ENCODE measurements at places on chromosomes 6 and 20. TPM values are rescaled to one million over a fixed set of nuclear protein-coding genes. Genes with fewer than 3 reads are reported as not detected.

- DNase-seq: no peak
These were observed 61.1 kb upstream of the TBX18 start for GRCh38 chr6:84825461-84825860.

DNA sequence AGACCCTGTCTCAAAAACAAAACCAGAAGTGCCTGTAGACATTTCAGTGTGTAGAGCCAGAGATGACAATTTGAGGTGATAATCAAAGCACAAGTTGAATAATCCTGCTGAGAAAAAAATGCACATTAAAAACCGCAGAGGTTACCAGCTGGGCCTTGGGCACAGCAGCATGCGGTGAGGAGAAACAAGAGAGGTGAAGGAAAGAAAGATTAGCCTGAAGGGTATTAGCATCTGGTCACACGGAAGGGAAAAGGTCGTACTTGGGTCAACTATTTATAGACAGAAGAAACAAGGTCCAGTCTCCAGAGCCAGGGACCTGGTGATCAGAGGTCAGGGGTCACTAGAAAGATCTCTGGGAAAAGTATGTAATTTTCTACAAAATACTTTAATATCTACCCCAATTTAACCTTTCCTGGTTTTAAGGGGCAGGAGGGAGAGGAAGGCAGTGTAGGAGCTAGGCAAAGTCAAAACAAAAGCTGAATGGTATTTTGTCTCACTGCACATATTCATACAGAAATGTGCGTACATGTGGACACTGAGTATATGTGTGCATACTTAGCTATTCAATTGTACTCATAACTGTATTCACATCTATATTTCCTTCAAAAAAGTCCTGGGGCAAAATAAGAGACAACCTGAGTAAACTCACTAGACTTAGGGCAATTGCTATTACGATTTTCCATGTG, 10.1 kb downstream of the MAP7 start:
- no peak for DNase-seq

DNA sequence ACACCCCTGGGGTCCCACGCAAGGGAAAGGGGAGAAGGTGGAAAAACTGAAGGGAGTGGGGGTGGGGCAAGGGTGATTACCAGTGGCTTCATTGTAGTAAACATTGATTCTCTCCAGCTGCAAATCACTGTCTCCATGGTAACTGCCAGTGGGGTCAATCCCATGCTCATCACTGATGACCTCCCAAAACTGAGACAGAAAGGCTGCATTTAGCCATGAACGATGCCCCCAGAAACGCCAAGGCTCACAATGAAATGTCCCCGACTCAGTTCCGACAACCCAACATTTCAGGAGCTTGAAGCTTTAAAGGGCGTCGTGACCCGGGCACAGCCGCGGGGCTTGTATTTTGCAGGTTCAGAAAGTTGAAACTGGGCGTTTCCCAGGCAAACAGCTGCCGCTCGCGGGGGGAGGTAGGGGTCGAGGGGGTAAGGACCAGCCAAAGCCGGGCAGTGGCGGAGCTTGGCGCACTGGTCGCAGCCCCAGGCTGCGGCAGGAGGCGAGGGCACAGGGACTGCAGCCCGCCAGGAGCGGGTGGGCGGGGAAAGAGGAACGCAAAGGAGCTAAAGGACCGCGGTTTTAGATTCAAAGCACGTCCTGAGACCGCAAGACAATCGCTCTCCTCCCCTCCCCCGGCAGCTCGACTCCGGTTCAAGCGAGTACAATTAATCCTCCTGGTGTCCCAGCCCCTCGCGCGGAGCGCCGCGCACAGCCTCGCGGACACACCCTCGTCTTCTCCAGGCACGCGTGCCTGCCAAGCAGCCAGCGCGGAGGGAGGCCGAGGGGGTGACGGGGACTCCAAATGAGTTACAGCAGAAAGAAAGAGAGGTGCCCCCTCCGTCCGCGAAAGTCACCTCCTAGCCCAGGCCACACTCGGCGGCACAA, 731 bp downstream of the TUBB2B start:
- DNase-seq: peak; percentile 84

- no peak for DNase-seq
These were observed 51.6 kb downstream of the CDH4 start for GRCh38 chr20:61303675-61304074.

DNA sequence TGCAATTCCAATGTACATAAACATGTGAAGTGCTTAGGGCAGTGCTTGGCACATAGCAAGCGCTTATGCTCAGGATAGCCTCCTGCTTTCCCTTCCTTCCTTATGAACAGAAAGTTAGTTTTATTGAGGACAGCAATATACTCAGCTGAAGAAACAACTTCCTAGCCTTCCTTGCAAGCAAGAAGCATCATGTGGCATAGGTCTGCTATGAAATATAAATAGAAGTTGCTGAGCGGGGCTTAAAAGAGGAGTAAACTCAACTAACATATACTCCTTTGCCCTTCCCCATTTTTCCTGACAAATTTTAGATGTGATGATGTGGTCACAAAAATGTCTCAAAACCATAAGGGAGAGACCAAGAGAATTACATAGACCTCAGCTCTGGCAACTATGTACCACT, 98.9 kb downstream of the KIF16B start:
- DNase-seq: no peak

GRCh38 chr20:57374931-57375651, 16.1 kb upstream of the RBM38 start:
- no peak for DNase-seq

- no peak for DNase-seq
These were observed 6.9 kb downstream of the NELFCD start for GRCh38 chr20:58987790-58988564.

- no peak for DNase-seq
These were observed 69.4 kb upstream of the CLDN20 start for GRCh38 chr6:155194399-155194798.

DNA sequence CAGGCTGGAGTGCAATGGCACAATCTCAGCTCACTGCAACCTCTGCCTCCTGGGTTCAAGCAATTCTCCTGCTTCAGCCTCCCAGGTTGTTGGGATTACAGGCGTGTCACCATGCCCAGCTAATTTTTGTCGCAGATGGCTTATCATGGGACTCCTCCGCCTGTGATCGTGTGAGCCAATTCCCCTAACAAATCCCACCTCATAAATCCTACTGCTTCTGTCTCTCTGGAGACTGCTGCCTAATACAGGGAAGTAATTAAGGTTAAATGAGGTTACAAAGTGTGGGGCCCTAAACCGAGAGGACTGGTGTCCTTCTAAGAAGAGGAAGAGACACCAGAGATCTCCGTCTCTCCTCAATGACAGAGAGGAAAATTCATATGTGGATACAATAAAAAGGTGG, 52.0 kb downstream of the TRPC4AP start:
- DNase-seq: no peak

DNA sequence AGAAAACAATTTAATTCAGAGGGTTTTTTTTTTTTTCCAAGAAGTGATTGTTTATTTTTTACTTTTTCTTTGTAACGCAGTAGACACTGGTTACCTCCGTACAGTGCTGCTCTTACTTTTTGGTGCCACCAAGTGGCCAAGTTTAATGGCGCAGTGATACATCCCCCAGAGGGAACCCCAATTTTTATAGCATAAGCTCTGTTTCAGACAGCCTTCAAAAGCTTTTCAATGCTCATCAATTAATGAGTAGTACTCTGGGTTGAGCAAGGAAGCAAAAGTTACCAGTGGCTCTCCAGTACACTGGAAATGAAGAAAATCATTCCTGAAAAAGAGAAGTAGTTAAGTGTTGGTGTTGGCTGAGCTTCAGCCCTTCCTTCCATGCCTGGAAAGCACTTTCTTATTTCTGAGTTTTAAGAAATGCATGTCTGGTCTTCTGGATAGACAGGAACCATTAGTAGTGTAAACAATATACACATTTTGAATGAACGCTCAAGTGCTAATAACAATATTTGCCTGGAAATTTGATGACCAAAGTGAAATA, 129.1 kb upstream of the SMLR1 start:
- no peak for DNase-seq

GRCh38 chr20:12911372-12911771, 97.4 kb upstream of the SPTLC3 start:
- DNase-seq: no peak

DNA sequence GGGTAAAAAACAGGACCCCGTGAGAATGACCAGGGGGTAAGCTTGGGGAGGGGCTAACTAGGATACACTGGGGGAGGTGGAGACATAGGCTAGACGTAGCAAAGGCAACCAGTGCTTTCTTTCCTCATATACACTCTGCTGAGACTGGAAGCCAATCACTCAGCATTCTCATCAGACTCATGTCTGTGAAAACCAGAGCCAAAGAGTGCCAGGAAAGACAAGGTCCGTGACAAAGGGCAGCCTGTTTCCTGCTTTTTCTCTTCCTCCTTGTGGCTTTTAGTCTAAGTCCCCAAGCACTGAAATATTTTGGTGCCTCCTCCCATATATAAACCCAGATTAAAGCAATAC, 97.9 kb upstream of the NEDD9 start:
- no peak for DNase-seq

DNA sequence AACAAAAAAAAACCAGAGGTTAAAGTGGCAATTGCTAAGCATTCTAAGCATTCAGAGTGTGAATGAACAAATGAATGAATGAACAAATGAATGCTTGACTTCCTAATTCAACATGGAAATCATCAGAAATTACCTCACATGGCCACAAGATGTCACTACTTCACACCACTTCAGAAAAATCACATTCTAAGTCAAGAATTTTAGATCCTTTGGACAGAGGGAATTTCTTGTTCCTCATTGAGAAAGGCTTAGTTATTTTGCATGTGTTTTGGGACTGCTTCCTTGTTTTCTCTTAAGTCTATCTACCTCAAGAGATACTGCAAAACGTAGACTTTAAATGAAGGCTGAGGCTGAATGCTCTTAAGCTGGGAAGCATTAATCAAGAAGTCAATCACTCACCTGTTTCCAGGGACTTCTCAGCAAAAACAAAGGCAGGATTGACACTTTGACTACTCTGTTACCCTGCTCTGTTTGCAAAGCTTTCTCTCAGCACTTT, 120.2 kb downstream of the MBOAT1 start:
- no peak for DNase-seq

GRCh38 chr20:8305449-8305978, 173.4 kb downstream of the PLCB1 start:
- DNase-seq: peak; percentile 38

- no peak for DNase-seq
These were observed 208.2 kb upstream of the ZNF217 start for GRCh38 chr20:53801609-53802370.

DNA sequence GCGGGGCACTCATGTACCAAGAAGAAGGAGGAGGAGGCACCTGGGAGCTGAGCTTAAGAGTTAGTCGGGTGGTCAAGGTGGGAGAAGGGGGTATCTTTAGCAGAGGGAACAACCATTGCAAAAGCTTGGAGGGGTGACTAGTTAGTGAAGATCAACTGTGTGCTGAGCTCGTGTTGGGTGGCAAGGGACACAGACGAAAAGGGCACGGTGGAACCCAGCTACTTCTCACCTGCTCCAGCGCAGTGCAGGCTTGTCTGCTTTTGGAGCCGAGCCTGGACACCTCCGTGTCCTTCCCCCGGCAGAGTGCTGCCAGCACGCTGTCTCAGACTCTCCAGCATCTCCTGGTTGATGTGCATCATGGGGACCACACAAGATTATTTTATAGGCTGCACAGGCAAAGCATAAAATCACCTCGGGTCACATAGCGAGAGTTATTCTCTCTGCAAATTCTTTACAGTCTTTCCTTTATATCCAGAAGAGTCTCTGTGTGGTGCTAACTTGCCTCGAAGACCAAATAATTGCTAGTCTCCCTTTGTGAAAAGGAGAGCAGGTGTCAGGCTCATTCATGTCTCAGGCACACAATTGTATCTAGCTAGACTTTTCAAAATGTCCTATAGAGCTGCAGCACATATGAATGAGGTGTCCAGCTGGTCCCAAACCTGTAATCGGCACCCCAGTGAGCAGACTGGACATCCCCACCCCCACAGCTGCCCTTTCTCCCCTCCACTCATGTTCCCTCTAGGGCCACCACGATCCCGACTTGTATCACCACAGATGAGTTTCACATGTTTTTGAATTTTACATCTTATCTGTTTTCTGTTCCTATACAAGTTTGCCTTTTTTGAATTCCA, 123.4 kb downstream of the CEBPB start:
- DNase-seq: no peak

- DNase-seq: no peak
These were observed 96.9 kb downstream of the NCR2 start for GRCh38 chr6:41432280-41432679.

DNA sequence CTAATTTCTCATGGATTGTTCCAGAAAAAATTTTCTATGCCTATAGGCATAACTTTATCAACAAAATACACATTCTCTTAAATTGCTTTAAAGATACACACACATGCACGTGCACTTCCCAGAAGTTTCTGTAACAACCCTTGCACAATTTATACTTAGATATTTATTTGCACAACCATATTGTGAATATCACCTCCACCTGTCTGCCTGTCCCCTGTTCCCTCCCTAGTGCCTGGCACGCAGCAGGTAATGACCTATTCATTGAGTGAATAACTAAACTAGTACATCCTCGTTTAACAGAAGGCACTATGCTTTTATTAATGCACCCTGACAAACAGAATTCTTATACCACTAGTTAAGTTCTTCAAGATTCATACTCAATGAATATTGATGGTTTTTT, 198.9 kb downstream of the BCAS1 start:
- DNase-seq: no peak

DNA sequence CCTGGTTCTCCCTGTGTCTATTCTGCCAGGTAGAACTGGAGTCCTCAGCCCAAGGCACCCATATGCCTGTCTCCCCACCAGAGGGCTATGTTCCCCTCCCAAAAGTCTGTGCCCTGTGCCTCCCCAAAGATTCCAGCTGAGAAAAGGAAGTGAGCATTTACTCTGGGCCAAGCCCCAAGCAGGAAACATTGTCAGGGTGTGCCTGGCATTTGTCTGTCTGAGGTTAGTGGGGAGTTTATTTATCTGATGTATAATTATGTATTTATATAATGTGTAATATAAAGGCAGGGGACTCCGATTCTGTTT, 5.6 kb downstream of the GDF5 start:
- DNase-seq: no peak

- no peak for DNase-seq
These were observed 155.3 kb upstream of the ZNF217 start for GRCh38 chr20:53748821-53749421.

DNA sequence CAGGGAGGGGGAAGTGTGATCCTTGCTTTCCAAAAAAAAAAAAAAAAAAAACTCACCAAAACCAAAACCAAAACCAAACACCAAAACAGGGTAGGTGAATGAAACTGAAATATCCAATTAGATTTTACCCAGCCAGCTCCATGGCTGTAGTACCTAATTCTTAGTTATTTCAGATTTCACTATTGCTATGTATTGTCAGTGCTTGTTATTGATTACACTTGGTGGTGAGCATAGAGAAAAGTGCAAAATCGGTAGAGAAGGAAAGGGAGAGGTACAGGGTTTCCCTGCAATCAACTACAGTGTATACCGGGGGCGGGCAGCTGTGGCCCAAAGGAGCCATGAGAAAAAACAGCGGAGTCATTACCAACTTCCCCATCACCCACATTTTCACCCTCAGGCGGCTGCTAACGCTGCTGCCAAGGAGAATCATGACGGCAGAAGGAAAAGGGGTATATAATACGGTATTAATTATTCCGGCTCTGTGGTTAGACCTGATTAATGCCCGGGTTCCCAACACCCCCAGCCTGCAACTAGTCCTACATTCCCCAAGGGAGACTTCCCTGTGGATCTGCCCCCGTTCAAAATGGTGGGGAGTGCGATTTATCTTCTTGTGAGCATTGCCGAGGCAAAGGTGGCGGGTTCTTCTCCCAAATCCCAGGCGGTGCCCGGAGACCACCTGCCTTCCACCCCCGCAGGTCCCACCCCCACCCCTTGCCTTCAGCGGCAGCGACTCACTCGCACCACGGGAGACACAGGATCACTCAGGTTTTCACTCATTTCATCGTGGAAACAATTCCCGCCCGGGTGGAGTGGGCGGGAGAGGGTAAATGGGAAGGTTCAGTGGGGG, at the start of gene C6orf62:
C6orf62 (minus strand) TSS at position 30 of the 847 bp plus-strand sequence. CDS start 486 bp downstream, outside the sequence.
- peak; percentile 62 for DNase-seq

The FNDC1 gene
- 1.3 TPM for total RNA-seq

The MYBL2 gene
- total RNA-seq: 1.3 TPM

The HAO1 gene
- not detected for total RNA-seq

The TREM2 gene
- total RNA-seq: 7.8 TPM

All from kidney (tissue), 22 donors.